Activated CD4-positive, alpha-beta T cell treated with anti-CD3 and anti-CD28 coated beads, Interleukin-2, Interleukin-4, amounts not matched to agents 100 ng/mL and 50 ng/mL, durations not matched to agents 16 hours and 8 hours (primary cell): ENCODE measurements at places on chromosomes 2 and 18.

DNA sequence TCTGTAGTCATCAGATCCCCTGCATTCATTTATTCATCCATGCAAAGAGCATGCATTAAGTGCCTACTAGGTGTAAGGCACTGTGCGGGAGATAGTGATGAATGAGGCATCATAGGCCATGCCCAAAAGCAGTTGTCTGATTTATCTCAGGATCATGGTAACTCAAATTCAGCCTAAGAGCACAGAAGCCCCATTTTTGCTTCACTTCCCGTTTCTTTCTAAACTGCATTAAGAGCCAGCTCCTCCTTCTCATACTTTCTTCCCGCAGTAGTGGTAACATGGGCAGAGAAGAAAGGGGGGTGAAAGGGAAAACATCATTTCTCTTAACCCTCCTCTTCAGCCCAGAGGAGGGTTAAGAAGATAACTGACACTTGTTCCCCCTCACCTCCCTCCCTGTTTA is 2.9 kb downstream of the GPR45 start:
- no peak for DNase-seq

GRCh38 chr2:234109321-234109720 is 58.8 kb downstream of the SPP2 start:
- no peak for DNase-seq

- no peak for DNase-seq
Observed at GRCh38 chr2:124985270-124985669, 960.2 kb downstream of the CNTNAP5 start.

GRCh38 chr2:201204655-201205514 is 21.9 kb downstream of the CASP10 start:
- no peak for DNase-seq

- DNase-seq = no peak
Observed at GRCh38 chr2:194182888-194183287, 1474.1 kb upstream of the SLC39A10 start.

DNA sequence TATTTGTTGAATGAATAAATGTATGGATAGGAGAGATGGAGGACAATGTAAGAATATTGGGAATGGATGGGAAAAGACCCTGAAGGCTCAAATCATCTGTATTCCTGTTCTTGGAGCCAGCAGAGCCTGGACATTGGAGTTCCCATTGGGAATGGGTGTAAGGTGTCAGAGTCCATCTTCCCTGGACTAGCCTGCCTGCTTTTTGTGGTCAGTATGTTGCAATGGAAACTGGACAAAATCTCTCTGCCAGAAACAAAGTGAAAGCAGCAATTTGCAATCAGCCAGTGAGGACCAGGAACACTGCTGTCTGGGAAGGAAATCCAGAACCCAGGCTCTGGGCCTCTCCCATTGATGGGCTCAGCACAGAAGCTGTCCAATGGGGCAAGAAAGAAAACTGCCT is 83.5 kb upstream of the SKOR2 start:
- DNase-seq = no peak

GRCh38 chr2:30448308-30448707 is 1.3 kb downstream of the LCLAT1 start:
- DNase-seq = no peak

DNA sequence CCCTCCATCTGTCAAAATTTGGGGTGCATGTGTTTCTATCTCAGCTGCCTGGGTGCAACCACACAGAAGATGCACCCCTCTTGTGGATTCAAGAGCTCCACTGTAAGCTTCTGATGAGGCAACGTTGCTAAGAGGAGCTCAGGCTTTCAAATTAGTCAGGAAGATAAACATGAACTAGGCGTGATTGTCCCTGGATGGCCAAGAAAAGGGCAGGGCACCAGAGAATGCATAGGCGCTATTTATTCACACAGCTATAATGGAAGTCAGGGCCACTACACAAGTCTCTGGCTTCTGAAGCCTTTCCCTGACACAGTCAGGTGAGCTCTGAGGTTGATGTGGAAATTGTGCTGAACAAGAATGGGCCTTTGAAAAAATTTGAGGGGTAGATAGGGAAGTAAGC is 1466.0 kb upstream of the CELF4 start:
- no peak for DNase-seq

GRCh38 chr2:179233083-179233490 is 31.5 kb downstream of the SESTD1 start:
- DNase-seq = no peak

GRCh38 chr2:56130463-56131070 is 53.2 kb upstream of the CCDC85A start:
- peak; percentile 3 for DNase-seq

- DNase-seq = no peak
Observed at GRCh38 chr2:197167608-197168314, 142.8 kb downstream of the ANKRD44 start.

GRCh38 chr2:40558761-40559160 is 106.9 kb upstream of the SLC8A1 start:
- DNase-seq = no peak

GRCh38 chr2:26330114-26330549 is 15.8 kb upstream of the SELENOI start:
- DNase-seq = peak; percentile 88

DNA sequence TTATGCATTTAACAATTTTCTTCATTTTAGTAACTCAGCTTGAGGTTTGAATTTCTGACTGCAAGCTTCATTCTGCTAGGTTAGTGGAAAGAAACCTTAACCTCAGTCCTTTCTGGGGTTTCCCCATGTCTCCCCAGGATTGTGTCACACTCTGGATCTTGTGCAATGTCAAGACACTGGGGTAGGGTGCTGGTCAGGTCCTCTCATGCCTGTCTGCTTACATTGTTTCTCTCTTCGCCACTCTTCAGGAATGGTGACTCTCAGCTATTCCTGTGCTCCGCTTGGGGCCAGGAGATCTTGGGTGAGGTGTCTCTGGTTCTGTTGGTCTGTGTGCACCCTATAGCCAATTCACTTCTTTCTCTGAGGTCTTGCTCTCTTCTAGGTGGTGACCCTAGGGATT is 23.9 kb downstream of the CTLA4 start:
- peak; percentile 95 for DNase-seq

DNA sequence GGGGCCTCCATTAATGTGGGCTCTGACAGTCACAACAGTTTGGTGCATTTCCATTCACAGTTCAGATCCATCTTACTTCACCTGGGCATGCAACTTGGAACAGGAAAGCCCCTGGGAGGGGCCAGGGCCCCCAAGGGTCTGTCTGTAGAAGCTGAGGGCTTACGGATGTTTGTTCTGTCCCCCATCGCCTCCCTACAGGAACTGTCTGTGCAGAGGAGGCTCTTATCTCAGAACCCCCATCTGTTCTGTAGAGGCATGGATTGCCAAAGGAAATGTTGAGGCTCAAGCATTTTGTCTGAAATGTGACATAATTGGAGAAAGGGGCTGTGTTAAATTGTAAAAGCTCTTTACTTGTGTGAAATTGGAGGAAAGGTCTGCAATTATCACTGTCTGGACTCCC is 334.3 kb downstream of the CLIP4 start:
- no peak for DNase-seq

DNA sequence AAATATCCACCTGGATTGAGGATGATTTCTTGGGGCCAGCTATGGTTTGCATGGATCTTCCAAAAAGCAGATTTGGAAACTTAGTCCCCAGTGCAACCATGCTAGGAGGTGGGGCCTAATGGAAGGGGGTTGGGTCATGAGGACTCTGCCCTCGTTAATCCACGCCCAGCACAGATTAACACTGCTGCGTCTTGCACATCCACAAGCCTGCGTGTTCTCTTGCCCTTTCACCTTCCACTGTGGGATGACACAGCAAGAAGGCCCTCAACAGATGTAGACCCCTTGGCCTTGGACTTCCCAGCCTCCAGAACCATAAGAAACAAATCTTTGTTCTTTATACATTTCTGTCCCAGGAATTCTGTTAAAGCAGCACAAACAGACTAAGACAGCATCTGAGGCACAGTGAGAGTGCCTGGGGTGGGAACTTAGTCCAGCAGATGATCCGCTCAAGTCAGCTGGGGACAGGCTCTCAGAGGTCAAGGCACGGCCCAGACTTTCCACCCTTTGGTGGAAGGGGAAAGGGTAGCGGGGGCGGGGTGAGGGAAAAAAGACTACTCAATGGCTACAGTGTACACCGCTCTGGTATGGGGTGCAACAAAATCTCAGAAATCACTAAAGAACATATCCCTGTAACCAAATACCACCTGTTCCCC is 2.4 kb downstream of the RAB17 start:
- no peak for DNase-seq

- DNase-seq = no peak
Observed at GRCh38 chr2:218259099-218259961, 1.5 kb upstream of the GPBAR1 start.

DNA sequence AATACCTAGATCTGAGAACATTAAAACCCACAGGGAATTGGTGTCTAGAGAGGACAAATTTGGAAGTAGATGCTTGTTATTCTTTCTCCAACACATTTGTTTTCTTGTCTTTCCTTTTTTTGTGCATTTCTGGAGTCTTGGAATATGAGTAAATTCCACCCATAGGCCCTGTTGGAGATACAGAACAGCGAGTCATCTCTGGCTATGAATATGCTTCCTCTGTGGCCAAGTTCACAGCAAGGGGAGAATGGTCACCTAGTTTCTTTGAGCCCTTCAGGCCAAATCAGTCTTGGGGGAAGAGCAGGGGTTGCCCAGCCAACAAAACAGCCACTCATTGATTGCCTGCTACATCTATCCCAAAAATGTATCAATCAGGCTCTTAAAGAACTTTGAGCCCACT is 31.3 kb downstream of the SP140L start:
- no peak for DNase-seq

GRCh38 chr2:44743473-44743872 is 198.0 kb upstream of the SIX3 start:
- no peak for DNase-seq

GRCh38 chr2:240377366-240377765 is 58.1 kb upstream of the GPC1 start:
- no peak for DNase-seq

DNA sequence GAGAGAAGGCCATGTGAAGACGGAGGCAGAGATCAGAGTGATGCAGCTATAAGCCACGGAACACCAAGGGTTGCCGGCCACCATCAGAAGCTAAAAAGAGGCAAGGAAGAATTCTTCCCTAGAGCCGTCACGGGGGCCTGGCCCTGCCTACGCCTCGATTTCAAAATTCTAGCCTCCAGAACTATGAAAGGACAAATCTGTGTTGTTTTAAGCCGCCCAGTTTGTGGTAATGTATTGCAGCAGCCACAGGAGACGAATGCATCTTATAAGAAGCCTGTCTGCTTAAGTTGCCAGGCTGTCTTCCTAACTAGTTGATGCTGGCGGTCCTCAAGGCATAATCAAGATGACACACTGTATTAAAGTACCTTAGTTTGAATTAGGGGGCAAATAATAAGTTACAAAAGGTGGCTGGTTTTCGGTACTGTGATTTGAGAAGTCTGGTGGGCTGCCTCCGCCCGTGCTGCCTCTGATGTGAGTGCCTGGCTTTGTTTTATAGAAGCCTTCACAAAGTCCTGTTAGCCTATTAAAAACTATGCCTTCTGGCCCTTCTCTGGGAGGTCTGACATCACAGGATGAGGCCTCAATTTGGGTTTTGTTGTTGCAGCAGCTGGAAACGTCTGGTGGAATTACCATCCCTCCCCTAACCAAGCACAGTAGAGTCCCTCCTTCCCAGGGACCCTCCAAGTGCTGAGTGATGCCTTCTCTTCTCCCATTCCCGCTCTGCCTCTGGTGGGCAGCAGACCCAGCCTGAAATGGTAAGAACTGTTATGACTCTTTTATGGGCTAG is 53.6 kb downstream of the SRD5A2 start:
- no peak for DNase-seq
